ENCODE measurements at places on chromosomes 2 and 18. TPM values are rescaled to one million over a fixed set of nuclear protein-coding genes. Genes with fewer than 3 reads are reported as not detected.

The CD8B gene
- not detected for total RNA-seq

The CPS1 gene
- 18.0 TPM for total RNA-seq

The STPG4 gene
- 0.11 TPM for total RNA-seq

The CYRIA gene
- total RNA-seq: 27.0 TPM

The TMEFF2 gene
- total RNA-seq: 0.04 TPM

The SP110 gene
- 5.4 TPM for total RNA-seq

The DSC2 gene
- total RNA-seq: under 0.01 TPM

Measured in pulmonary artery endothelial cell (primary cell).